GM04503 (cell line): ENCODE measurements at places on chromosomes 6 and 20.

GRCh38 chr6:157316871-157317814 lies 6.2 kb downstream of the TMEM242 start:
- peak; percentile 78 for DNase-seq

DNA sequence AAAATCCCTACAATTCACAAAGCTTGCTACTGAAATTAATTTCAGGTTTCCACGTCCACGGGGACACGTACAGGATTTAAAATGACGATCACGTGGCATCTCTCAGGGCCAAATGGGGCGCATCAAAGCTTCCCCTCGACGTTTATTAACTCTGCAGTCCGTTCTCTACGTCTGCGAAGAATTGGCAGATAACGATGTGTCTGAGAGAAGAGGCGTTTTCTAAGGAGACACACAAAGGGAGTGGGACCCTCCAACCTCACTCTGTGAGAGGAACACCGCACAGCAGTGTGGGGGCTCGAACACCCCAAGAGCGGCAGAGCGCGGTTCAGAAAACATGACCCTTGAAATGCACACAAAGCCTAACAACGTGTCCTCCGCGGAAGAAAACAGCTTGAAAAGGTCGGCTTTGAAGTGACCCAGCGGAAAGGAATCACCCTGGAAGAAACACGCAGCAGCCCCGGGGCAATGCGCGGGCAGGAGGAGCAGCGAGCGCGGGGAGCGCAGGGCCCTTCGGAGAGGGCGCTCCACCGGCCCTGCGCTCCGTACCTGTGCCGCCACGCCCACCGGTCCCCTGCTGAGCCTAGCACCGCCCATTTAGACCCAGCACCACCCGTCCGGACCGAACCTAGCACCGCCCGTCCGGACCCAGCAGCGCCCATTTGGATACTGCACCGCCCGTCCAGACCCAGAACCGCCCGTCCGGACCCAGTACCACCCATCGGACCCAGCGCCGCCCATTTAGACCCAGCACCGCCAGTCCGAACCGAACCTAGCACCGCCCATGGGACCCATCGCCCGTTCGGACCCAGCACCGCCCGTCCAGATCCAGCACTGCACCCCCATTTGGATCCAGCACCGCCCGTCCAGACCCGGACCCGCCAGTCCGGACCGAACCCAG lies 1.1 kb upstream of the AFDN start:
- DNase-seq, result no peak

DNA sequence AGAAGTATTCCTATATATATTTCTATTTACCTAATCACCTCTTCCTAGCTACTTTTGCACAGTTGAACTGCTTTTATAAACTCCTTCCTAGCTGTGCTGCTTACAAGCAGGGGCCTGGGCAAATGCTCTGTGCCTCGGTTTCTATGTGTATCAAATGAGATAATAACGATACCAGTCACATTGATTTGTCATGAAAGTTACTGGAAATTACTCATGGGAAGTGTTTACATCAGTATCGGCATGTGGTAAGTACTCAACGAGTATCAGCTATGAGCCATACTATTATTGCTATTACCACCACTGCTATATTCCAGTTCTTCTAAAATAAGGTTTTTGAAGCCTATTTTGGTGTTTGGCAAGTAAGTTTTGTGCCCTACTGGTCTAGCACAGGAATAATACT lies 4.9 kb downstream of the LAMA4 start:
- no peak for DNase-seq

DNA sequence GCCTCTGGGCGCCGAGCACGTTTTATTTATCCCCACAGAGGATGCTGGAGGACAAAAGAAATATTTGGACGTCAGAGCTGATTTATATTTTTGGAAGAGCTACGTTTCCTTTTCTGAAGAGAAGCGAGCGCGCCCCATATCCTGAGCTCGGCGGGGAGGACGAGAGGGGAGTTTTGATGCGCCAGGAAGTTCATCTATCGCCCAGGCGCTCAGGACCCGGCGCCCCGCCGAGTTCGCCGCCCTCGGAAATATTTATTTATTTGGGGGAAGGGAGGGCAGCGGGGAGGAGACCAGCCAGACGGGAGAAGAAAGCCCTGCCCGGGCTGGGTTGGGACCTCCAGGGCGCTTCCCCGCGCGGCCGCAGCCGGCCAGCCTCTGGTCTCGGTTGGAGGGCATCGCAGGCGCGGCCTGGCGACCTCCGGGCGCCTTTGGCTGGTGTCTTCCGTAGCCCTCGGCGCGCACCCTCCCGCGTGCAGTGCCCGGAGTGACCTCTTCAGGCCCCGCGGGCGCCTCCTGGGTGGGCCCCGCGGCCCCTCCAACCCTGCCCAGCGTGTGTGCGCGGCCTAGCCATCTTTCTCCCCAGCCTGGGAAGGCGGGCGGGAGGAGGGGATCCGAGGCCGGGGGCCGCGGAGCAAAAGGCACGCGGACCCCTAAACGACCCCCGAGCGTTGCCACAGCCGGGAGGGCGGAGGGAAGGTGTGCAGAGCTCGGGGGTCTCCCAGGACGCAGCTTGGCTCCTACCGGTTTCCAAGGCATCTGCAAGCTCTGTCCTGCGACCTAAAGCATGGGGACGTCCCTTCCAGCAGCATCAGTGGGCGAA lies 5.4 kb upstream of the FOXF2 start:
- no peak for DNase-seq

GRCh38 chr6:104431096-104431495 lies 428.6 kb downstream of the HACE1 start:
- no peak for DNase-seq

- DNase-seq, result no peak
These were observed 63.5 kb upstream of the ZMYND8 start for GRCh38 chr20:47419953-47420514.
